ENCODE measurements at places on chromosomes 6 and 20. TPM values are rescaled to one million over a fixed set of nuclear protein-coding genes. Genes with fewer than 3 reads are reported as not detected.

CCN5 gene
- total RNA-seq: 4.2 TPM

EFCAB8 gene
- not detected for total RNA-seq

PDE7B gene
- total RNA-seq: 2.7 TPM

RPRD1B gene
- 51.3 TPM for total RNA-seq

RWDD2A gene
- 2.3 TPM for total RNA-seq

CENPW gene
- total RNA-seq: 2.7 TPM

SOX18 gene
- total RNA-seq: 23.6 TPM

WFDC10B gene
- not detected for total RNA-seq

TFAP2D gene
- total RNA-seq: not detected

FAM8A1 gene
- total RNA-seq: 21.6 TPM

ANGPT4 gene
- total RNA-seq: 0.04 TPM

PRR18 gene
- not detected for total RNA-seq

C6orf58 gene
- total RNA-seq: not detected
